Daoy (cell line): ENCODE measurements at places on chromosomes 12 and 14. TPM values are rescaled to one million over a fixed set of nuclear protein-coding genes. Genes with fewer than 3 reads are reported as not detected.

DNA sequence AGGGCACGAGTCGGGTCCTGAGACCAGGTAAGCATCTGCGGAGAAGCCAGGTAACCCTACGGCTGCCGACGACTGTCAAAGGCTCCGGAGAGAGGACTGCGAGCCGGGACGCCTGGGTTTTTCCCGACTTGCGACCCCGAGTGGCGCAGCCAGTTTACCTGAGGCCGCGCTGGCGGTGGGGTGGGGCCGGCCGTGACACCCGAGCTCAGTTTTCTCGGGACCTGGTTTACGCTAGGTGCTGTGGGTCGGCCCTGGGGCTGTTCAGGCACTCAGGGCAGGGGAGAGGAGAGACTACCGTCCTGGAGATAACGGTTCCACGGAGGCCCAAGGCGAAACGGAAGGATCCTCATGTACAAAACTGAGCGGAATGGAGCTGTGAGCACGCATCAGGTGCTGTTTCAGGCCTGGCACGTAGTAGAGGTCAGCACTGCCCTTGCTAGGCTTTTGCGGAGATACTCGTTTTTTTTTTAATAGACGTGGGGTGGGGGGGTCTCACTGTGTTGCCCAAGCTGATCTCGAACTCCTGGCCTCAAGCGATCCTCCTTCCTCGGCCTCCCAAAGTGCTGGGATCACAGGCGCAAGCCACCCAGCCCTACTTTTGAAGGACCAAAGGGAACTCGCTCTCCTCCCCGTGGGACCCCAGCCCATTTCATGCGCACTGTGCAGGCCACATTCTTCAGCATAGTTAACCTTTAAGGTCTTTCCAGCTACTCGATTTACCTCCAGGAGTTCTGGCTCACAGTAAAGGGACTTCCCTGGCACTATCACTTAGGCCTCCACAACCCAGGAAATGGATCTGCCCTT, 471 bp downstream of the MTRFR start:
- DNase-seq = peak; percentile 35

GRCh38 chr14:68682166-68683103, 110.4 kb downstream of the ZFP36L1 start:
- DNase-seq = peak; percentile 94

GRCh38 chr12:114680604-114681069, 3.3 kb downstream of the TBX3 start:
- DNase-seq = no peak

- DNase-seq = peak; percentile 82
These were observed 54.5 kb upstream of the FRS2 start for GRCh38 chr12:69415471-69416275.

Gene PTPRO
- total RNA-seq = 1.5 and 3.0 TPM in 2 replicates

Gene KLRC4
- total RNA-seq = not detected in 2 replicates

Gene FGF23
- not detected in 2 replicates for total RNA-seq
